Upper lobe of right lung (tissue), 1 donor: ENCODE measurements at places on chromosomes 3 and 15. TPM values are rescaled to one million over a fixed set of nuclear protein-coding genes. Genes with fewer than 3 reads are reported as not detected.

DNA sequence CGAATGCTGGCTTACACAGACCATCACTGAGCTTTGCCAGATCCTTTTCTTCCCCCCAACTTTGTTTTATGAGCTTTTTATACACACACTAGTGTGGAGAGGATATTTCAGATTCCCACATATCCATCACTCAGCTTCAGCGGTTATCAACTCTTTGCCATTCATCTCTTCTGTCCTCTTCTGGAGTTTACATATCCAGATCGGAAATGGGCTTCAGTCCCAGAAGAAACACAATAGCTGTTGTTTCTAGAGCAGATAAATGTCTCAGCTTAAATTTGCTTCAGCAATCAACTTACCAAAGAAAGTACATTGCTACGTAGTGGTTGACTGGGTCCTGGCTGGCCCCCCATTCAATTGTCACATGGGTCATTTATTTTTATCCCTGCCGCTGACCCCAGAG is 185.9 kb upstream of the BHLHE40 start:
- DNase-seq: no peak

DNA sequence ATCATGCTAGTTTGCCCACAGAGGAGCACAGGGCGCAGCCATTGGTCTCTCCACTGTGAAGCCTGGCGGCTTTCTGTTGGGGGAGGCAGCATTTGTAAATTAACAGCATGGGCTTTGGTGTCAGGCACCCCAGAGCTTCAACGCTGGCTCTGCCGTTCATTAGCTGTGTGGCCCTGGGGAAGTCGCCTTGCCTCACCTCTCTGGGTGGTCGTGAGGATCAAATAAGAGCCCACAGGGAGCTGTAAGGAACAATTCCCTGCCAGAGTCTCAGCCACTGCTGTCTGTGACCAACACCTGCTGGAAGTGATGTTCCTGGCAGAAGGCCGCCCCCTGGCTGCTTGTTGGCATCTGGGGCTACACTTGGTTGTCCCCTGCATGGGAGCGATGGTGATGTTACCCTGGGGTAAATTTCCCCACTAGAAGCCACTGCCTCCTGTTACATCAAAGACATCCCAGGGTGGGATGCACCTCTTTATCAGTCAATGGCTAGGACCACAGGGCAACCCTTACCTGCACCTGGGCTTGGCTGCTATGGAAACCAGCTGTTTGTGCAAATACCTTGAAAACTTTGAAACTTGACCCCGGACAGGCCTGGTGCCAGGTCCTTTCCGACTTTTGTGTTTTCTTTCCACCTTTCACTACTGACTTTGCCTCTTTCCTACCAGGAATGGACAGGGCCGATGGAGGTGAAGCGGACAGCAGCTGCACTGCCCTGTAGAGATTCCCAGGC is 36.9 kb downstream of the DNASE1L3 start:
- no peak for DNase-seq

Gene CYP8B1
- not detected for total RNA-seq

Gene IL17RE
- total RNA-seq: 22.6 TPM

DNA sequence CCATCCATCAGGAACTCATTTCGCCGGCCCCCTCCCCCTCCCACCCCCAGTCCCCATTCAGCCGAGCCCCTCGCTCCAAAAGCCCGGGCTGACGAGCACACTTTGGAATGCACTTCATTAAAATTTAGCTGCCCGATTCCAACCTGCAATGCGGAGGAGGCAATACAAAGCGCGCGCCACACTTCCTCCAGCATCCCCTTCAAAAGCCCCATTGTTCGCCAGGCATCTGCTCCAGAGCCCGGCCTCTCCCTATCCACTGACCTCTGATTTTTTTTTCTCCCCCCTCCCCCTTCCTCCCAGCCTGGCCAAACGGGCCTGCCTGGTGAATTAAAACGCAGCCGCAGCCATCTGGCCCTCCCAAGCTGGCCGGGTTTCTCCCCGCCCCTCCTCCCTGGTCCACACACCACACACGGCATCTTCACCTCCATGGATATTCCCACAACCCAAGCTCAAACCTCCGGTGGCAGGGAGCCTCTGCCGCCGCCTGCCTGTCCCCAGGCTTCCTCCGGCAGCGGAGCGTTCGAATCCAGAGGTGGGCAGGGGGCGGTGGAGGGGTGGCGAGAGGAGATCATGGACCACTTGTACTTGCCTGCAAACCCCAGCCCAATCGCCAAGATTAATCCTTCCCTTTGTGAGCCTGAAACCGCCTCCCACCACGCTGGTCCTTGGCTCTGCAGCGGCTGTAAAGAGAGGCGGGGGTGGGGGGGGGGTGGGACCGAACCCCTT is 441.3 kb downstream of the MAGI1 start:
- peak; percentile 61 for DNase-seq

DNA sequence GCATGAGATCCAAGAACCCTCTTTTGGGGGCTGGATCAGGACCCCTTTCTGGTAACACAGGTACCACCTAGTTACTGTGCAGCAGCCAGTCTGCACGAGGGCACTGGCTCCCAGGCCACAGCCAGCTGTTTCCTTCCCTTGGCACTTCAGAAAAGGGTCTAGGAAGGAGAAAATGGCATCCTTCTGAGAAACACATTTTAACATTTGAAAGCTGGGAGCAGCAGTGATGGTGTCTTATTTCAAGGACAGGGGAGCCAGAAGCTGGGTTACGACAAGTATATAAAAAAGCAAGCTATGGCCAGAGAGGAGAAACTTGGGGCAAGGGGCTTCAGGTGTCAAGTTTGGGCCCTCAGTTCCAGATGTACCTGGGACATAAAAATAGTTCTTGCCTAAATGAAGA is 282.8 kb downstream of the CTNNB1 start:
- DNase-seq: no peak

- DNase-seq: no peak
These were observed 34.5 kb upstream of the TMEM42 start for GRCh38 chr3:44827196-44827595.

- no peak for DNase-seq
These were observed 450.3 kb downstream of the IL5RA start for GRCh38 chr3:2659896-2660295.

Gene MAGI1
- total RNA-seq: 45.8 TPM

DNA sequence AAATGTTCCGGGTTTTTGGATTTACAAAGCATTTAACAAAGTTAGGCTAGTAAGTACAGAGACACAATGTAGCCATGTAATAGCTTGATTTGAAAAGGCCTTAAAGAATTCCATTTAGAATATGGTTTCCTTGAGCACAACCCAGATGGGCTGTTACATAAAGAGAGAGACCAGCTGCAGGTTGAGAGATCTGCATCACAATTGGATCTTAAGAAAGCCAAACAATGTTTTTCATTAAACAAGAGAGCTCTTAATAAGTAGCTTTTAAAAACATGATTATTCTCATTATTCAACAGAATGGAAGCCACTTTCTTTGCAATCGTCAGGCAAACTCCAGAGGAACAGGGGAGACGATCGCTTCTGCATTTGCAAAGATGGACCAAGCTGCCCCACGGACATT is 300.3 kb downstream of the OCA2 start:
- no peak for DNase-seq

Gene MESP1
- total RNA-seq: 4.9 TPM

Gene AMIGO3
- total RNA-seq: 0.26 TPM

DNA sequence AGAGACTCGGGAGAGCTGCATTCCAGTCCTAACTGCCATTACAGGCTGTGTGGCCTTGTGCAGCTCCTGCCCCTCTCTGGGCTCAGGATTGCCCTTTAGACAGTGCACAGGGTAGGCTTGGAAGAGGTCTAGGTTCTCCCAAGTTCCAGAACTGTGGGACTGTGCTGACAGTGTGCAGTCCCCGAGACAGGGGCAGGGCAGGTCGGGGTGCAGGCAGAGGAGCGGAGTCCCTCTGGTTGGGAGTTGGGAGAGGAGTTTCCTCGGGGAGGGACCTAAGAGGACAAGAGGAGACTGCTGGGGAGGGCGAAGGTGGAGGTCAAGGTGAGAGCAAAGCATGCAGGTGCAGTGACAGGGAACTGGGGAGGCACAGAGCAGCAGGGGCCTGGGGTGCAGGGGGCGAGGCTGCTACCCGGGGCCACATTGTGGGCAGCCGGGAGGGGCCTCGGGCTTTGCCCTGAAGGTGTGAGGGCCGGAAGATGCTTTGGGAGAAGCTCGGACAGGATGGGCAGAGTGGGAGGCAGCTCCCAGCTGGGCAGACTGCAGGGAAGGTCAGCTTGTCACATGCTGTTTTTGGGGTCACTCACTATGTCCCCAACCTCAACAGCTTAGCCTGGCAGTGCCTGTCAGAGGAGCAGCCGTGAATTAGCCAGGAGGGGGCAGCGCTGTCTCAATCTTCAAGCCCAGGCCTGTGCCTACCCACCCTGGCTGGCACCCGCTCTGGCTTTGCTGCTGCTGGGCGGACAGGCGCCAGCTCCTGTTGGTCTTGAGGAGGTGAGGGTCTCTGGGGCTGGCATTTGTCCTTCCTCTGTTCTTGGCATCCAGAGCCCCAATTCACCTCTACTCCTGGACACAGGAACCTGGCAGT is 15.4 kb upstream of the CSPG4 start:
- peak; percentile 80 for DNase-seq

DNA sequence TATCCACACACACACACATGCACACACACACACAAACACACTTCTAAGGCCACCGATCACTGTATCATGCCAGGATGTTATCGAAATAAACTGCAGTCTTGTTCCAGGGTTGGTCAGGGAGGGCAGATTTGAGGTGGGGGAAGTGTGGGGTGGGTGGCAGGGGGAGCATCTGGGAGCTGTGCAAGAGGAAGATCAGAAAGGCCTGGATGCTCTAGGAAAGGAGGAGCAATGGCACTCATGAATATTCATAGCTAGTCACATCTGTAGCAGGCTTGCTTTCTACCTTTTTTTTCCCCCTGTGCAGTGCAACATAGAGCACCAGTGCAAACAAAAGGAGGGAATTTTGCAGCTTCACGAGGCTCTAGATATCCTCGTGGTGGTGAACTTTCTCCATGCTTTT is 84.9 kb downstream of the MEIS2 start:
- DNase-seq: no peak
